NCI-H1105 treated with DMSO at 0.1 percent for 48 hours (cell line): ENCODE measurements at places on chromosomes 5 and 9.

DNA sequence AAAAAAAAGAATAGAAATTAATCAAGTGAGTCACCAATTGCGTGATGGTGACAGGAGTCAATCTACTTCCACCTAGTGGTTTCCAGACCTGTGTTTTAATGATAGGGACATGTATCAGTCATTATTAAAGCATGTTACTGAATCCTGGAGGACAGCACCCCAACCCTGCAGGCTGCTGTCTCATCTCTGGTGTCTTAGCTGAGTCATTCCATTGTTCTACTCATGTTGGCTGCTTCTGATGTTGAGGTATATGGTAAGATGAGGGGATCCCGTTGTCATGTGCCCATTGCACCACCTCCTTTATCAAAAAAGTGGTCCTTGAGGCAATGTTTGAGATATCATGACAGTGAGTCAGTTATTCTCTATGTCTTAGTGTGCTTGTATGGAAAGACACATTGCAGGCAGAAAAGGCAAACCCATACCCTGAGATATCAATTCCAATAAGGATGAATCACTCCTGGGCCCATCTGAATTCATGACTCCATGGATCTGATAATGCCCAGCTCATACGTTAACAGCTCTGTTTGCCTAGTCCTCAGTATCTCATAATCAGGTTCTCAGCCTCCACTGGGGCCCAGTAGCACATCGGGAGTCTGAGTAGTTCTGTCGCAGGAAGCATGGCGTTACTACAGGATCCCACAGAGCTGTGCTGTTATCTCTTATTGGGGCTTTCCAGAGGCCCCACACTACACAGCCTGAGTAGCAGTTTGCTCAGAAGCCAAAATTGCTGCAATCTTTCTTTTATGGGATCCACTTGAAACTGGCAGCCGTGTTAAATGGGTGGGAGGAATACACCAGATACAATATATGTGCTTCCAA is 31.2 kb downstream of the HMGCS1 start:
- no peak for DNase-seq

GRCh38 chr9:84748112-84748511 is 78.6 kb downstream of the NTRK2 start:
- DNase-seq, result no peak

- DNase-seq, result no peak
Measured at GRCh38 chr5:159393854-159394274, 63.6 kb upstream of the IL12B start.

DNA sequence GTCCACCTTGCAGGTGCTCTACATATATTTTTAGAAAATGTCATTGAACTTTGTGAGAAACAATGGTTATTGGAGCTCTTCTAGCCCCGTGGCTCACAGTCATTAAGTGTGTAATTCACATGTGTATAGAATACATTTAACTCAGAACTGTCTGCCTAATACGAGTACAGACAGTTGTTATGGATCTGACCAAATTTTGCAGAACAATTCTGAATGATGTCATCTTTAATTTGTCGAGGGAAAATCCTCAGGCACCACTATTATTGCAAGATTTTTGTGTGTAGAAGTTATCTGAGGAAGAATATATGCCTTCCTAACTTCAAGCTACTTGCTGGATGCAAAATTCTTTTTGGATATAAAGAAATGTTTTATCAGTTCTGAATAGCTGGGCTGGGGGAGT is 216.9 kb downstream of the CD180 start:
- no peak for DNase-seq

DNA sequence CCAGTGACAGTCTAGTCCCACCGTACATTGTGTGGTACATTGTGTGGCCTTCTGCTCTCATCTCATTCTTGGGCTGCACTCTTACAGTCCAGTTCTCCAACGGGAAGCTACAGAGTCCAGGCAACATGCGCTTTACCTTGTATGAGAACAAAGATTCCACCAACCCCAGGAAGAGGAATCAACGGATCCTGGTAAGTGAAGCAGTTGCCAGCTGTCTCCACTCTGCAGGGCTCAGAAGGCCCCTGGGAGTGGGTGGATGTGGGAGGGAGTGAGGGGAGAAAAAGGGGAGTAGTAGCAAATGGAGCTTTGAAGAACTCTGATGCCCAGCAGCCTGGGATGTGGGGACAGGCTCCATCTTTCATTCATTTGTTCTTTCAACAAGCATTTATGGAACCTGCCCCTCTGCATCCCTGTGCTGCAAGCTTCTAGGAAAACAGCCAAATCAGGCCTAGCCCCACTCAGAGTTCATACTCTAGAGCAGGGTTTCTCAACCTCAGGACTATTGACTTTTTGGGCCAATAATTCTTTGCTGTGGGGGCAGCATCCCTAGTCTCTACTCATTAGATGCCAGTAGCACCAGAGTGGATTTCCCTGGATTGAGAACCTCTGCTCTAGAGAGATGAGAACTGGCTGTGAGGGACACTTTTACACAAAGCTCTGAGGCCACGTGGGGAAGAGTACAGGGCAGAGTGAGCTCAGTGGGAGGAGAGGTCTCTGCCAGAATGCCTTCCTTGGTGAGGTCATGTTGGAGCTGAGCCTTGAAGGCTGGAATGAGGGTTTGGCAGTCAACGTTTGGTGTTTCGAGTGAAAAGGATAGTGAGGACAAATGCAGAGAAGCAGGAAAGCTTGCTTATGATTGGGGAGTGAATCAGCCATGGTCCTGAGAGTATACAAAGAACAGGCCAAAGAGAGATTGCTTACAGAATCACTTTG is 1.1 kb downstream of the POLR1E start:
- DNase-seq, result no peak

- no peak for DNase-seq
Measured at GRCh38 chr9:108443019-108443633, 412.7 kb downstream of the ACTL7B start.

GRCh38 chr5:179805529-179806249 is 977 bp downstream of the MGAT4B start:
- no peak for DNase-seq

GRCh38 chr5:126354012-126354857 is 69.0 kb upstream of the GRAMD2B start:
- peak; percentile 15 for DNase-seq

DNA sequence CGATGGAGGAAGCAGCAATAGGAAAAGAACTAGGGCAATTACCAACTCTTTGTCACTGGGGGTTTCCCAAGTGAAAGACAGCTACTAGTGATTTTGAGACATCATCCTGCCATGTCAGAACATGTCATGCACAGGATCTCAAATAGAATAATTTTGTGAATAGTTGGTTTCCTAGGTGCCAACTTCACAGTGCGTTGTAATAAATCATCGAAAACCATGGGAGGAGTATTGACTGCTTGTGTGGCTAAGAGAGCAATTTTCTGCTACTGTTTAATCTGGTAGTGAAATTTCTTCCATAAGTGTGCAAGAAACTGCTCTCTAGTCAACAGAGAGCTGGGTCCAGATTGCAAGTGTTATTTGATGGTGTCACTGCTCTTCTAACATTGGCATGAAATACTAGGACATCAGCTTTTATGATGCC is 168.6 kb downstream of the NNT start:
- no peak for DNase-seq

- no peak for DNase-seq
Measured at GRCh38 chr5:37951946-37952721, 112.3 kb upstream of the GDNF start.

GRCh38 chr5:6328173-6328572 is 50.2 kb downstream of the MED10 start:
- no peak for DNase-seq

- peak; percentile 98 for DNase-seq
Measured at GRCh38 chr9:130535818-130536521, 43.4 kb upstream of the FUBP3 start.

- no peak for DNase-seq
Measured at GRCh38 chr9:132948482-132949050, 4.2 kb upstream of the TSC1 start.

- peak; percentile 48 for DNase-seq
Measured at GRCh38 chr5:133581918-133582317, 30.4 kb downstream of the FSTL4 start.

DNA sequence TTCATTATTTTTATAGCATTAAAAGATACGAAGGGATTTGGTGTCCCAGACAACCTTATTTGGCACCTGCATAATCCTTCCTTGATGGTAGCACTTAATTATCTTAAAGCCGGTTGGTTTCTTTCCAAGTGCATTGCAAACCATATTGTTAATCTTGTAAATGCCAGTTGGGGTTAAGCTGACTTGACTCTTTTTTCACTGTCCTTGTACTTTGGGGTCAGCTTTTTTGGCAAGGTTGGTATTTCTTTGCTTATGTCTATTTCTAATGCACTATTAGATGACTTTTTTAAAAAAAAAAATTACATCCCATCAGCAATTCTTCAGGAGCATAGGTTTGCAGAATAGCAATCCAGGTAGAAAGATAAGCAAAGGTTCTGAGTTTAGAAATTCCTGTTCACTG is 466.8 kb upstream of the TLE4 start:
- no peak for DNase-seq

DNA sequence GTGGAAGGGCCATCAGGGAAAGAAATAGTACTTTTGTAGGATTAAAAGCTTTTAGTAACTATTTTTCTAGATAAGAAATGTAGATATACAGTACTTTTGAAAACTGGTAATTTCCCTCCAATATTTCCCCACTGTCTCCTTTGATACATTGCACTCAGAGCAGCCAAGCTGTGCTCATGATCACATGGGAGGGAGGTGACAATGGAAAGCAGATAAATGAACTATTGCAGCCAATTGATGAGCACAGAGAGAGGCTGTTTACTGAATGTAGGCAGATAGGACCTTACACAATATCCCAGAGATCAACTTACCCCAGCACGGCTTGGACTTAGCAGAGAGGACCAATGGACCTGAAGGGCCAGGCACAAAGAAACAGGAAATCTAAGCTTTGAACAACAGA is 178.0 kb upstream of the NREP start:
- DNase-seq, result no peak

- DNase-seq, result no peak
Measured at GRCh38 chr9:87059772-87060171, 112.5 kb upstream of the GAS1 start.

DNA sequence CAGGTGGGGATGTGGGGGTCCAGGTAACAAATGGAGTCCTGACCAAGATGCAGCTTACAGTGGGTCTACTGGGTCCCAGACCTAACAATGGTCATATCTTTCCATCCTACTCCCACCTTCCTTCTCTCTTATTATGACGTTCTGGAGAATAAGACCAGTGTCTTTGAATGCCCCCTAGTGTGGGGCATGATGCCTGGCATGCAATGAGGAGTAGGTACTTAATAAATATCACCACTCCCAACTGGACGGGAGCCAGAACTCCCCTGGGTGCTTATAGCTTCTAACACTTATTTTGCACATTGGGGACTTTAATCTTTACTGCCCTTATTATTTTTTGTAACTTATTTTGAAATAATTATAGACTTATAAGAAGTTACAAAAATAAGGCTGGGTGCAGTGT is 98.2 kb downstream of the NDFIP1 start:
- DNase-seq, result no peak

- no peak for DNase-seq
Measured at GRCh38 chr5:133290669-133291240, 238.9 kb downstream of the HSPA4 start.
